HAP-1 (cell line): ENCODE measurements at places on chromosomes 5 and 9.
A peak's percentile ranks its signal among the peaks of the same experiment; 100 is the strongest.

DNA sequence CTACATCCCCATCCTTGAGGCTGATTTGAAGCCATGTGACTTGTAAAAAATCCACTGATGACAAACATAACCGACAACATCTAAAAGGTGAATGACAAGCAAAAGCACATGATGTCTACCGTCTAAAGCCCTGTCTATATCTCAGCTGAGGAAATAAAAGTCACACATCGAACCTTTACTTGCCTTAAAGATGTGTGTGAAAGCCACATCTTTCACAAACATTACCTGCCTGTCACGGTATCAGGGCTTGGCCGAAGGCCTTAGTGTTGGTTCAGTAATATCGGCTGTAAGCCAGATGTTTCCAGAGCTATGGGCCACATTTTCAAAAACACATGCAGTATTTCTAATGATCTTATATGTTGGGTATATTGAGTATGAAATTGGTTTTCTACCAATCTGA lies 125.8 kb downstream of the EFNA5 start:
- DNase-seq = no peak

- DNase-seq = no peak
Observed at GRCh38 chr5:160641405-160641804, 210.6 kb downstream of the ATP10B start.

DNA sequence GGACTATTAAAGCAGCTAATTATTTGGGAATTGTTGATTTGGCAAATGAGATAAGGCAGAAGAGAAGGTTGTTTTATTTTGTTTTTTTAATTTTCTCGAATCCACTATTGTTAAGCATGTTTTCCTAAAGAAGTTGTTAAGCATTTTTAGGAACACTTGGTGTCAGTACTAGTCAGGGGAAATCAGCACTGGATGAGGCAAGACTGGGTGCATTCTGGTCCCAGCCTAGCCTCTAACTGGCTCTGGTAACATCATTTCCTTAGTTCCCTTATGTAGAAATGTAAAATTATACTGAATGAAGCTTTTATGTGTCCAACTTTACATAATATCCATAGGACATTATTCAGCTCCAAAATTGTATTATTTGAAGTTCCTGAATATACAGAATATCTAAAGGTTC lies 196.1 kb downstream of the PCSK5 start:
- no peak for DNase-seq

- DNase-seq = no peak
Observed at GRCh38 chr5:14143546-14143840, 351 bp downstream of the TRIO start.

DNA sequence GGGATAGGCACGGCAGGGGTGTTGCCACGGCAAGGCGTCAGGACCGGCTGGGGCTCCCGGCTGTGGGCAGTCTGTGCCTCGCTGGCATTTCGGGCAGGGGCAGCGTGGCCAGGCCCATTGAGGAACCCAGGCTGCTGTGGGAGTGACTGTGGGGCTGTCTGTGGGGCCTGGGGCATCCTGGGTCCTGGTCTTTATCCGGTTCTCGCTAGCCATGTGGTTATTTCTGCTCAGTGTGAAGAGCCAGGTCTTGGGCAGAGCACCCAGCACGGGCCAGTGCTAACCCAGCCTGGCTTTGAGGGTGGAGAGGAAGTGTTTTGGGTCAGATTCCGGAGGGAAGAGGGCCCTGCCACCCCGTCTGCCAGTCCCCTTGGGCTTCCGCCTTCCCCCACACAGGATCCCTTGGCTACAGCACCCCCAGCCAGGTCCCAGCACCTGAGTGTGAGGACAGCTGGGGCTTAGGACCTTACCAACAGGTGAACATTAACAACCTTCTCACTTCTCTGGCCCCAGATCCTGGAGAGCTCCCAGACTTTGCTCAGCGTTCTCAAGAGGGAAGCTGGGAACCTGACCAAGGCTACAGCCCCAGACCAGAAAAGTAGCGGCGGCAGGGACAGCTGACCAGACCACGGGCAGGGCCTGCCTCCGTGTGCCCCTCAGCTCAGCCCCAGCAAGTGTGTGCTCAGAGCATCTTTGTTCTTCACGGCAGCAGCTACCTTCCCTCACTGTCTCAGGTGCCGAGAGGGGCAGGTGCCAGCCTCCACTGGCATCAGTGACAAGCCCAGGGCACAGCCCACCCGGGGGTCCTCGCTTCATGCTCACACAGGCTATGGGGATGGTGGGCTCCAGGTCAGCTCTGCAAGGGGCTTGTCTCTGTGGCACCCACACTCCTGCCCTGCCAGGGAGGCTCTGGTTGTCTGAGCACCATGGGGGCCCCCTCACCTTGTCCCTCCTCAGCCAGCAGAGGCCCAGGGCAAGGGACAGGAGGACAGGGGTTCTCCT lies 1.1 kb downstream of the SSNA1 start:
- no peak for DNase-seq

DNA sequence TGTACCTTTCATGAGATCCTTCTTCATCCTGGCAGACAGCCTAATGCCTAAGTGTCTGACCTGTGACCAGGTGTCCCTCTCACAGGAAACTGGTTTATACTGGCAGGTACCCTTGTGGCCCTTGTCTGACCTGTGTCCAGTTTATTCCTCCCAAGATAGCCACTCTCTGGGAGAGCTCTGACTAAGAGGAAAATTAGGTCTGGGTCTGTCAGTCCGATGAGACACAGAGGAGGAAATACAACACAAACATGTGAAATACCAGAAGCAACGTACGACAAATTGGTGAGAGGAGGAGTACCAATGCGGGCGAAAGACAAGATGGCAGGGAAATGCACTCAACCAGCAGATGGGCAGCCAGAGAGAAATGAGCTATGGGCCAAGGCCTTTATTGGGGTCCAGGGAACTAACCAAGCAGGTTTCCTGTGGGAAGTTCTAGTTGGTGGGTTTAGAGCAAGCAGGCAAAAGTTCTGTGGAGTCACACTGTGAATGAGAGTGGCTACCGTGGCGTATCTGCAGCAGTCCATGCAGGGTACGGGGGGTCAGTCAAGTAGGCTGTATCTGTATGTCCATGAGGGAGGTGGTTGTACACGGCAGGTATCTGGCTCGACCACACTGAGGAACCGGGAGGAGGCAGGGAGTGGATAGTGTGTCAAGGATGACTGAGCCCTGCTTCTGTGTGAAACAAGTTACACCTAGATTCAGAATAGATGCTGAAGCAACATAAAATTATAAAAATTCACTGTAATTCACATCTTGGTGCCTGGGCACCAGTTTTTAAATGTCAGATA lies 109.0 kb downstream of the MLLT3 start:
- no peak for DNase-seq

GRCh38 chr5:180080486-180081280 lies 9.1 kb upstream of the RNF130 start:
- no peak for DNase-seq

DNA sequence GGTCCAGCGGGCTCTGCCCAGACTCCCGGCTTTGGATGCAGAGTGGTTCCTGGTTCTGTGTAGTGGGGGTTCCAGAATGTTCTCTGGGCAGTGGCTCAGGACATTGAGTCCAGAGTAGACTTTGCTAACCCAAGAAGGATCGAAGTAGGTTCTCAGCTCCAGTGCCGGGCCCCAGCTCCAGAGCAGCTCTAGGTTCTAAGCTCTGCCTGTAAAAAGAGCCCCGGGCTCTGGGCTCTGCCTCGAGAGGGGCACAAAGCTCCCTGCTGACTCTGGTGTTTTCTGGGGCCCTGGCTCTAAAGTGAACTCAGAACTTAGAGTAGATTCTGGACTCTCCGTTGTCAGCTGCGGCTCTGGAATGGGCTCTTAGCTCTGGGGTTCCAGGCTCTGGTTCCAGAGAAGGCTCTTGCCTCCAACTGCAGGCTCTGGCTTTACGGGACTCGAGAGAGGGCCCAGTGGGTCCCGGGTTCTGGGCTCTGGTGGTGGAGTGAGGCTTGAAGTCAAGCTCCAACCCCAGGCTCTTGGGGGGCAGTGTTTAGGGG lies 414 bp downstream of the WDR38 start:
- DNase-seq = no peak

DNA sequence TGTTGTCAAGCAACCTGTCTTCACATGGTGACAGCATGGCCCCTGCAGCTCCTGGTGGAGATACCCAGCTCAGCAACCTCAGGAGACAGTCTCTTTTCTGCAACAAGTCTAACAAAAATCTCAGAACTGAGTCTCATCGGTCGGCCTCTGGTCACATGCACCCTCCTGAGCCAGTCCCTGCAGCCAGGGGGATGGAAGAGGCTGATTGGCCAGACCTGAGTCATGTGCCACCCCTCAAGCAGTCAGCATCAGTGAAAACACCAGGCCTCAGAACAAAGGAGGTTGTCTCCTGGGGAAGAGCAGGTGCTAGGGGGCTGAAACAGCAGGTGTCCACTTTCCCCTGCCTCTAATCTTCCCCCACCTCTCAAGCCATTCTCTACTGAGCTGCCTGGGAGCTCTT lies 54.4 kb downstream of the SMIM23 start:
- no peak for DNase-seq

GRCh38 chr5:148532969-148533670 lies 121.2 kb downstream of the HTR4 start:
- DNase-seq = no peak

DNA sequence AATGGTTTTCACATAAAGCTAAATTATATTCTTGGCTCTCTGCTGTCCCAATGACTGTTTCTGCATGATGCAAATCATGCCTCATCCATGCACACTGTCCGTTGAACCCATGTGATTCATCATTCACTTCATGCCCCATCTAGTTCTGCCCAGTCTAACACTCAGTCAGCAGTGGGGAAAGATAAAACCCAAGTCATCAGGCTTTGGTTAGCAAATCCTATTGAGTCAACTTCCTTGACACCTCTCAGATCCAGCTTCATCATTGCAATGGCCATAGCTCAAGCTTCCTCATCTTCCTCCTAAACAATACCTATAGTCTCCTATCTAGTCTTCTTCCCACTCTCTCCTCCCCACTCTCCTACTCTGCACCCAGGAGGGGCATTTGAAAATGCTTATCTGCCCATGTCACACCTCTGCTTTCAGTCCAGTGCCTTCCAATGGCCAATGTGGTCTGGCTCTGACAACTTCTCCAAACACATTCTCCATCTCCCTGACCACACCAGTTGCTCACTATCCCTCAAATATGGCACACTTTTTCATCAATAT lies 266.0 kb upstream of the TRIM32 start:
- no peak for DNase-seq

GRCh38 chr9:137666955-137667670 lies 48.3 kb downstream of the EHMT1 start:
- peak; percentile 61 for DNase-seq

DNA sequence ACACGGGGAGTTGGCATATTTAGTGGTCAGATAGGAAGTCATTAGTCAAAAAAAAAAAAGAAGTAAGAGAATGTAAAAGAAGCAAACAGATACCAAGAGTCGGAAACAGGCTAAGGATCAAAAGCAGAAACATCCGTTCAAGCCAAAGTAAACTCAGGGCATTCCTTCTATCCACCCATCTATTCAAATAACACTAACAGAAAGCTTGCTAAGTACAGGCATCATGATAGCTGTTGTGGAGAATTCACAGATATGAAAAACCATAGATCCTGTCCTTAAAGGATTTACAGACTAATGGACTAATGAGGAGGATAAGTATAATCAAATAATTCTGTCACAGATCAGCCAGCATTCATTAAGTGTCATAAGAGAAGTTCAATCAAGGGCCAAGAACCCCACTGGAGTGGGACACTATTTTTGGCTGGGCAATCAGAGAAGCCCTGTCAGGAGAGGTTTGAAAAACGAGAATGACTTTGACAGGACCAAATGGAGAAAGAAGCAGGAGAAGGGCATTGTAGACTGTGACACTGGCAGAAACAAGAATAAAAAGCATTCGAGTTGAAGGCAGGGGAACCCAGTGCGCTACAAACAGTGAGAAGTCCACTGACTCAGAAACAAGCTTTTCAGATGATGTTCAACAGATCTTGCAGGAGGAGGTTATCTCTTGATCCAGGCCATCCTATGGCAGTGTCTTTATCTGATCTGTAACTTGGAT lies 154.2 kb upstream of the TSLP start:
- no peak for DNase-seq

DNA sequence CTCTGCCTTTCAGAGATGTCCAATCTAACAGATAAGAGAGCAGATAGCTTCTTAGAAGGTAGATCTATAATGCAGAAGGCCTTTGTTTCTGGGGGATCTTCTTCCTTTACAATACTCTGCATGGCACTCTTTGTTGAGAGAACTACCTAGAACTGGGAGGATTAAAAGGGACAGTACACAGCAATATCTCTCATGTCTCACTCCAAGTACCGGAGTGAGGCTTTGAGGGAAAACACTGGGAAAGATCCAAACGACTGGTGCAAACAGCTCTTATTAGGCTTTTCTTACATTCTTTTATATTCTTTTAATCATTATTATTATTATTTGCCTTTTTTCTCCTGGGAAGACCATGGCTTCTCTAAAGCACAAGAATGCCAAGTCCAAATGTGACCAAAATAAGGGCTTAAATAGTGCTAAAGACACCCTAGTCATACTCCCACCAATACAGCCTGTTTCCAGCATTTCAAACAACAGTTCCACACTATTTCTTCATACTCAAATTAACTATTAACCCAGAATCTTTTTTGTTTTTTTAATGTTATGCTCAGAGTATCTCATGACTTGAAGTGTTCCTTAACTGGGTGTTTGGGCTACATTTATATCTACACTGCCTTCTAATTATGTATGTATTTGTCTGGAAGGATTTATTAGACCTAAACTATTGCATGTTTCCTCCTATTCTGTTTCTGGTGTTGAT lies 52.7 kb downstream of the ABHD17B start:
- DNase-seq = no peak

- DNase-seq = no peak
Observed at GRCh38 chr5:123085638-123086286, 3.3 kb upstream of the PRDM6 start.

- DNase-seq = no peak
Observed at GRCh38 chr9:102106439-102106838, 368.0 kb upstream of the GRIN3A start.

GRCh38 chr5:156540491-156540890 lies 213.5 kb downstream of the SGCD start:
- no peak for DNase-seq

DNA sequence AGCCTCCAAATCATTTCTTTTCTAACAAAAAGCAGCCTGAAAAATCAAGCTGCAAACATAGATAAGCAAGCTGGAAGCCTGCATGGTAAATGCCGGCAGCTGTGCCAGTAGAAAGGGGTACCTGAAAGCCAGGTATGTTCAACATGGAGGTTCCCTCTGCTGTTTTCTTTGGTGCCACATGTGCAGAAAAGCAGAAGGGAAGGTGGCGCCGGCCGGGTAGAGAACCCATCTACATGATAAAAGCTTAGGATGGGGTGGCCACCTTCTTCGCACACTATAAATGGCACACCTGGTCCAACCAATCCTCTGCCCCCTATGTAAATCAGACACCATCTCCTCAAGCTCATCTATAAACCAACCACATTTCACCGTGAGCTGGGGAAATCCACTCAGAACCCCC lies 268.9 kb upstream of the IRX2 start:
- no peak for DNase-seq

GRCh38 chr5:90054612-90055011 lies 354.9 kb downstream of the CETN3 start:
- no peak for DNase-seq
